ENCODE measurements at places on chromosomes 1 and 21. TPM values are rescaled to one million over a fixed set of nuclear protein-coding genes. Genes with fewer than 3 reads are reported as not detected.

GRCh38 chr1:36027766-36028165, 56.1 kb upstream of the TEKT2 start:
- H3K27ac ChIP-seq = no peak overlapping the region
- no peaks in the 10 kb centered on the region for H3K4me1 ChIP-seq
- DNase-seq = no peak
- H3K27me3 ChIP-seq = no peaks in the 10 kb centered on the region
- H3K36me3 ChIP-seq = no peaks in the 10 kb centered on the region

GRCh38 chr1:1345384-1345783, 3.8 kb downstream of the DVL1 start:
- H3K27ac ChIP-seq = peak overlapping the region; percentile 33
- H3K4me1 ChIP-seq = peaks cover 9% of the 10 kb centered on the region
- H3K27me3 ChIP-seq = no peaks in the 10 kb centered on the region
- no peaks in the 10 kb centered on the region for H3K36me3 ChIP-seq

DNA sequence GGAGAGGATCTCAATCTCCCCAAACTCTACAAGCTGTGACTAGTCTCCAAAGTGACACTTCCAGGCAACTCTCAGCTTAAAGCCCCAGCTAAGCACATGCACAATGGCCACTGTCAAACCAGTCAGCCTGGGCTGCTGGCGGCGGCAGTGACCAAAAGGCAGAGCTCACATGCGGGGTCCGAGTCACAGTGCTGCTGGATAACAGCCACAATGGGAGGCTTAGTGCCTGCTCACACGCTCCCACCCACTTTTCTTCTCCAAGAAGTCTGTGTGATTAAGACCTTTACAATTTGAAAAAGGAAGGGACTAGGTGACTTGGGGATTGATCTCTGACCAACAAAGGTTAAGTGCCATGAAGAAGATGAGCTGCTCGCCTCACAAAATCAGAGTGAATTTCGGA, 16.8 kb downstream of the RIPK4 start:
- DNase-seq = no peak
- H3K4me3 ChIP-seq = no peak overlapping the region
- H3K27ac ChIP-seq = no peak overlapping the region
- peaks cover 13% of the 10 kb centered on the region for H3K4me1 ChIP-seq
- no peaks in the 10 kb centered on the region for H3K36me3 ChIP-seq

GRCh38 chr1:17984583-17984982, 123.0 kb upstream of the IGSF21 start:
- H3K4me1 ChIP-seq = no peaks in the 10 kb centered on the region
- no peak for DNase-seq
- no peak overlapping the region for H3K27ac ChIP-seq
- H3K4me3 ChIP-seq = no peak overlapping the region
- H3K36me3 ChIP-seq = no peaks in the 10 kb centered on the region
- H3K27me3 ChIP-seq = peaks cover 22% of the 10 kb centered on the region

DNA sequence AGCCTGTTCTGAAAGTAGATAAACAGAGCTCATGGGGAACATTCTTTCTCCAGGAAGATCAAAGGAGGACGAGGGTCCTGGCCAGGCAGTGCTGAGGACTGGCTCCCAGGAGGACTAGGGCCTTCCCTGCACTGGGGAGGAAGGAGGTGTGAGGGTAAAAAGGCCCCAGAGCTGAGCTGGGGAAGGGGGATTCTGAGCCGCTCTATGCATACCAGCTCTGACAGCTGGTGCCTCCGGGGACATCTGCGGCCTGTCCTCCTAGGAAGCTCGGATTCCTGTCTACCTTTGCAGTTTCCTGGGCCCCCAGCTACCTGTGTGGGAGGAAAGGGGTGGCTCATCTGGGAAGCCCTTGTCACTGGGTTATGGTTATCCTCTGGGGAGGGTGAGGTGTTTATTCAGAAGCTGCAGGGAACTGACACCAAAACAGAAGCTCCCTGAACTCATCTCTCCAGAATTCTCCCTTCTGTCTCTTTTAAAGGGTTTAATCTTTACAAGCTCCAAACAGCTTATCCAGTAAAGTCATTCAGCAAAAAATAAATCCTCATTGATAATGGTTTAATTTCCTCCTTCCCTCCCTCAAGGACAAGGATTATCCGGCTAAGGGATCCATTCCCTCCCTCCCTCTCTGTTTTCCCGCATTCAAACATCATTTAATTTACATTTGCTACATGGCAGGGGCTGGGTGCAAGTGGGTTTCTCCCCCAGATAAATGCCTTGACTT, 31.0 kb downstream of the NENF start:
- H3K27ac ChIP-seq = peak overlapping the region; percentile 33
- no peaks in the 10 kb centered on the region for H3K27me3 ChIP-seq
- no peaks in the 10 kb centered on the region for H3K4me1 ChIP-seq
- H3K4me3 ChIP-seq = no peak overlapping the region
- DNase-seq = no peak
- H3K36me3 ChIP-seq = no peaks in the 10 kb centered on the region

DNA sequence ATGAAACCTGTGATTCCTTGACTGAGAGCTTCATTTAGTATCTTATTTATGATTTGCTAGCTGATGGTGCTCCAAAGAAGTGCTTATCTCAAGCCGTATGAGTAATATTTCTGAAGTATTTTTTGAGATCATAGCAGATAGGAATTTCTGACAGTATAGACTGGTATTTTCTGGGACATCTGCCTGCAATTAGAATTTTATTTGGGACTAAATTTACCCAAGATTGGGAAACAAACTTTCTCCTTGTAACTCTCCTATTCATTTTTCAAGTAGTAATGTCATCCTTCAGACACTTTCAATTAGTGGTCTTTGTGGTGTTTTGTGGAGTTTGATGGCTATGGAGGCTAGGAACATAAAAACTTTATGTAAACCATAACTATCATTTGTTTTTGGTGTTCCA, 597.2 kb upstream of the ZP4 start:
- no peaks in the 10 kb centered on the region for H3K36me3 ChIP-seq
- no peaks in the 10 kb centered on the region for H3K27me3 ChIP-seq

DNA sequence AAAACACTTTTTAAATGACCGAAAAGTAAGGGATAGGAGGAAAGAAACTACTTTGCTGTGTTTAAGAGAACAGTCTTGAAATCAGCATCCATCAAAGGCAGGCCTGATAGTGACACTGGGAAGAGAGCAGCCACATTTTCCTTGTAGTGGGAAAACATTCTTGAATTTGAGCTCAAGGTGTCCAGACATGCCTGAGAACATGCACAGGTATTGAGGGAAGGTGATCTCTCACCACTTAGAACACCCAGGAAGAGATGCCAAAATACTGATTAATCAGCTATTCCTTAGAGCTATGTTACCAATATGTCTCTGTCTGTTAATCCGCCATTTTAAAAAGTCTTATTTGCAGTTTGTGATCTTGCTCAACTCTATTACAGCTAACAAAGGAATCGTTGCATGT, 25.9 kb downstream of the IL12RB2 start:
- no peak for DNase-seq
- no peaks in the 10 kb centered on the region for H3K4me1 ChIP-seq
- no peak overlapping the region for H3K4me3 ChIP-seq
- no peaks in the 10 kb centered on the region for H3K36me3 ChIP-seq

GRCh38 chr1:155069551-155070157, 6.1 kb downstream of the EFNA4 start:
- H3K27ac ChIP-seq = no peak overlapping the region
- H3K36me3 ChIP-seq = no peaks in the 10 kb centered on the region

DNA sequence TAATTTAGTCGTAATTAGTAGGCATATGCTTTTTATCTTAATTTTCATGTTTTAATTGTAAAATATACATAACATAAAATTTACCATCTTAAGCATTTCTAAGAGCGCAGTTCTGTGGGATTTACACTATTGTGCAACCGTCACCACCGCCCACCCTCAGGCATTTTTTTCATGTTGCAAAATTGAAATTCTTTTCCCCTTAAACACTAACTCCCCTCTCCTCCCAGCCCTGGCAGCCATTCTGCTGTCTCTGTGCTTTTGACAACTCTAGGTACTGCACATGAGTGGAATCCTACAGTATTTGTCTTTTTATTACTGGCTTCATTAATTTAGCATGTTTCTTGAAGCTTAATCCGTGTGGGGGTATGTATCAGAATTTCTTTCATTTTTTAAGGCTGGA, 7.8 kb downstream of the PIK3CD start:
- no peaks in the 10 kb centered on the region for H3K36me3 ChIP-seq
- no peak overlapping the region for H3K4me3 ChIP-seq
- H3K27ac ChIP-seq = no peak overlapping the region
- DNase-seq = peak; percentile 30
- H3K27me3 ChIP-seq = no peaks in the 10 kb centered on the region

GRCh38 chr1:104780470-104781078, 1030.9 kb downstream of the AMY1C start:
- H3K4me1 ChIP-seq = no peaks in the 10 kb centered on the region
- no peaks in the 10 kb centered on the region for H3K27me3 ChIP-seq
- H3K36me3 ChIP-seq = no peaks in the 10 kb centered on the region

- H3K27me3 ChIP-seq = no peaks in the 10 kb centered on the region
- no peaks in the 10 kb centered on the region for H3K36me3 ChIP-seq
- no peak for DNase-seq
- H3K4me3 ChIP-seq = no peak overlapping the region
Measured at GRCh38 chr1:229101011-229101871, 169.7 kb upstream of the RAB4A start.

DNA sequence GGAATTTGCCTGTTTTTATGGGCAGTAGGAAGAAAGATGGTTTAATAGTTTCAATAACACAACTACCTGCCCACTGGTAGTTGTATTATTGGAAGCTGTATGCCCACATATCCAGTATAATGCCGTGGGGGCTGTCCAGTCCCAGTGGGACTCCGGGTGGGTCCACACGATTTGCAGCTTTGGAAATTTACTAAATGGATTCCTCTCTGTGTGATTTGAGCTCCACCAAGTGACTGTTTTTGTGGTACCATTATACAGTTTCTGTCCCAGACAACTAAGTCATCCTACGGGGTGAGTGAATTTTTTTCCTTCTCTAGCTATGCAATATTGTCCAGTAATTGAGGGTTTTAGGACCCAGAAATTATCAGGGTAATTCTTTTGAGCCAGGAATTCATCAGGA, 86.8 kb downstream of the PLA2G4A start:
- no peaks in the 10 kb centered on the region for H3K4me1 ChIP-seq
- H3K27ac ChIP-seq = no peak overlapping the region
- no peaks in the 10 kb centered on the region for H3K36me3 ChIP-seq
- H3K27me3 ChIP-seq = no peaks in the 10 kb centered on the region
- no peak overlapping the region for H3K4me3 ChIP-seq
- DNase-seq = no peak

The OR2L13 gene
- total RNA-seq = not detected

The LRRC71 gene
- total RNA-seq = not detected

The IL6R gene
- 23.6 TPM for total RNA-seq

The OR2M7 gene
- total RNA-seq = not detected

The RNU1-3 gene
- under 0.01 TPM for total RNA-seq

The MTMR11 gene
- total RNA-seq = 13.8 TPM

The C1orf105 gene
- total RNA-seq = not detected

The LCE1E gene
- not detected for total RNA-seq

The DTL gene
- 0.80 TPM for total RNA-seq

The RXFP4 gene
- total RNA-seq = not detected
